Activated CD4-positive, alpha-beta T cell treated with anti-CD3 and anti-CD28 coated beads, Interleukin-2, amount 50 U/mL, for 24 hours (primary cell): ENCODE measurements at places on chromosomes 16 and 17.

DNA sequence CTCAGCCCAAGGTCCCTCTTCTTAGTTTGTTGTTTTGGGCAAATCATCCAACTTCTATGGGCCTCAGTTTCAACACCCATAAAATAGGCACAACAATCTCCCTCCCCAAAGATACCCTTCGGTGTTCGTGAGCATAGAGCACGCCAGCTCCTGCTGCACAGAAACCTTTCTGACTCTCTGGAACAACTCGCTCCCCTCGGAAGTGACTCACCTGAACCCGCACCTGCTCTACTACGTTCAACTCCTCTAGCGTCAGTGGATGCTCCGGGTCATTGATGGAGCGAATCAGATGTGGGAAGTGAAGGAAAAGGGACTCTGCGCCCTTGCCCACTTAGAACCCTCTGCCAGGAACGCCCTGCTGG is 445 bp downstream of the CIAO2B start:
- DNase-seq: peak; percentile 39

DNA sequence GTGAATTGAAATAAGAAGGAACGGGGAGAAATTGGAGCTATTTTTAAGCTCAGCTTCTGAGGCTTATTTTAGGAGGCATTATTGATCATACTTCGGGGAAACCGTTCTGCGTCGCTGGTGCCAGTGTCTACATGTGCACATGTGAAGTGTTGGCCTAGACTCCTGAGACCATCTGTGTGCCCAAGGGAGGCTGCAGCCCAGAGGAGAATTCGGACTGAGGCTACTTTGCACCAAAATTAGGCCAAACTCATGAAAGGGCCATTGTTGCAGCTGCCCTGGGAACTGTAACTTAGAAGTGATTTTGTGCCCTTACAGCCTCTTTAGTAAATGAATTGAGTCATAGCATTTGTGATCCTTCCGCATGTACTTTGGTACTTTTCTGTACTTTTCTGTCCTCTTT is 102.0 kb upstream of the NOL11 start:
- no peak for DNase-seq

- no peak for DNase-seq
Observed at GRCh38 chr16:14302399-14303181, 231.5 kb downstream of the MRTFB start.

DNA sequence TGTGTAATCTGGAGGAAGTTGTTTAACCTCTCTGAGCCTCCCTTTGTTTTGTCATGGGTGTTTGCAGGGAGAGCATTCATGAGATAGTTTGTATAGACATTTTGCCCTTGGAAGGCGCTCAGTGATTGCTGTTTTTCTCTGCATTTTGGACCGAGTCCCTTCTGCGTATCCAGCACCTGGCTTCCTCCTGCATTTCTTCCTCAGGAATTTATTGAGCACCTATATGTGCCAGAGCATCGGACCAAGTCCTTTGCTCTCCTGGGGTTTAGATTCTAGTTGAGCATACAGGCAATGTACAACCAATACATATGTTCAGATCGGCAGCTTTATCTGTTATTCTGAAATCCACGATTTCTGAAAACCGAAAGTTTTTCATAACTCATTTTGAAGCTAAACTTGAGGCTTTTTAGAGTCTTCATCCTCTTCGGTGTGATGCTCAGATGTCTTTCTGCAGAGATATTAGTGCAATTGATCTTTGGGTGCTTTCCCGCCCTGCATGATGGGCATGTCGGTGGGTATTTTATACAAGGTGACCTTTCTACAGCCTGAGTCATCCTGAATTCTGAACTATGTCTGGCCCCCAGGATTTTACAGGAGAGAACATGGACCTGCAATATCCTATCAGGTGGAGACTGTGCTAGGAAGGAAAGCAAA is 4.1 kb downstream of the IL4R start:
- peak; percentile 59 for DNase-seq

DNA sequence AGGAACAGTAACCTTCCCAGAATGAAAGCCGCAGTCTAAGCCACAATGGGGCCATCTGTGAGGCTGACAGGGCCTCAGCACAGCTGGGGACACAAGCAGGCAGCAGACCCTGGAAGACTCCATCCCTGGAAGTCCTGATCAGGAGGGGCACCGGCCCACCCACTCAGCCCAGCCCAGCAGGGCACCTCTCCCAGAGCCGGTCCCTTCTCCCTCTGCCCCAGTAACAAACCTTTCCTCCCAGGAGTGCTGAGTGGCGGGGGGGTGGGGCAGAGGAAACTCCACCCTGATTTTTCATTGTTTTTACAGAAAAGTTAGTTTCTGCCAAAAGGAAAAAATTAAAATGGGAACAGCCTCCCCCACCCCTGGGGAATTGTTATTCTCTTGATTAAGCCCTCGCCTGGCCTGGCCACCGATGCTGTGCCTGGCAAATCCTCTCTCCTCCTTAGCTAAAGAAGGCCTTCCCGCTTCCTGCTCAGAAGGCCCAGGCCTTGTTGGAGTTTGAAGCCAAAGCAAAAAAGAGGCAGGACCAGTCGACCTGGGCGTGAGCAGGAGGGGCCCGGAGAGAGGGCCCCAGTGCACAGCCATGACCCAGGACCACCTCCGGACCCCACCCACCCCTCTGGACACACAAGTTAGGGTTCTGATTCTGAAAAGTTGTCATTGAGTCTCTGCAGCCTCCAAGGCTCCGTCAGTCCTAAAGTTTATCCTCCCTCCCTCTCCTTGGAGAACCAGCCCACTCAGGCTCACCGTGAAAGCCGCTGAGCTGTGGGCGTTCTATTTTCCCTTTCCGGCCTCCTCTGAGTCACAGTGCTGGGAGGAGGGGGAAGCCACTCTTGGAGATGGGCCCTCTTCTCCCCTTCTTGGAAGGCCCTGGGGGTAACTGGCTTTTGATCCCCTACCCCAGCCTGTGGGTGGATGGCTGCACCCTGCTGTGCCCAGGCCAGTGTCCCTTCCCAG is 128.4 kb upstream of the TNRC6C start:
- no peak for DNase-seq

DNA sequence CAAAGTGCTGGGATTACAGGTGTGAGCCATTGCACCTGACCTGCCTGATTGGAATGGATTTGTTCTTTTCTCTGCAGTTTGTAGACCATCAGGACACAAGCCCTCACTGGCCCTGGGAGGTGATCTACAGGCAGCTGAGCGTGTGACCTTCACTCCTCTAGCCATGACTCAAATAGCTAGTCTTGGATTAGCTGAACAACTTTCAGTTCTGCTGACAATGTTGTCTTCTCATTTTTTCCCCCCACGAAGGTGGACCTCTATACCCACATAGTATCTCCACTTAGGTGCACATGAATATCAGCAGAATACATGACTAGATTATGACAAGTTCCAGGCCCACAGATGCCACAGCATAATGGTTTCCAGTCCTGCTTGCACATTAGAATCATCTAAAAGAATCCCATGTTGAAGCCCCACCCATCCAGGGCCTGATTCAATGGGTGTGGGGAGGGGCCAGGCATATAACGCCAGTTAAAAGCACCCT is 36.8 kb downstream of the HS3ST3B1 start:
- DNase-seq: no peak

DNA sequence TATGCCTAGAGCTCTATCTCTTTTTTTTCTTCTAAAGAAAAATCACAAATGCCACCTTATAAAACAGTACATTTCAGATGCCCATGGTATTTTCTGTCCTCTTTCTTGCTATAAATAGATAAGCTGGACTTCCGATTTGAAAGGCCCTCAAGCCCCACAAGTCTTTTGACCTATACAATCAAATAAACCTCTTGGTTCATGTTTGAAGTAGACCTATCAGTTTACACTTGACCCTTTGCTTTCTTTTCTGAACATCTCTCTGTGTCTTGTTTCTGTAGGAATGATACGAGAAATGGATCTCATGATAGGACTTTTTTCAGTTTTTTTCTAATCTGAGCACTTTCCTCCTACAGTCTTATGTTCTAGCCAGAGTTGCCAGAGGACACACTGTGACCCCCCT is 327.2 kb downstream of the SOX9 start:
- DNase-seq: no peak

- DNase-seq: peak; percentile 38
Observed at GRCh38 chr17:49180303-49180702, 30.1 kb downstream of the GNGT2 start.

DNA sequence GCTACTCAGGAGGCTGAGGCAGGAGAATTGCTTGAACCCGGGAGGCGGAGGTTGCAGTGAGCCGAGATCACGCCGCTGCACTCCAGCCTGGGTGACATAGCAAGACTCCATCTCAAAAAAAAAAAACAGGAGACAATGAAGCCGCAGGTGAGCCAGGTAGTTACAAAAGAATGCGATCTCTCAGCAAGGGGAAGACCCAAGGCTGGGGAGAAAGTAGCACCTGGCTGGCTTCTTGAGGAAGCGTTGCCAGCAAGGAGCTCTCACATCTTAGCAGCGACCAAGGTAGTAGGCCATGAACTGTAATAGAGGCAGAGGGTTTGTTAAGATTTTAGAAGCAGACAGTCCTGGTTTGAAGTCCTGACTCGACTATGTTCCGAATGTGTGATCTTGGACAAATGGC is 175.0 kb downstream of the AIPL1 start:
- DNase-seq: no peak
